Esophagus squamous epithelium (tissue), 5 donors: ENCODE measurements at places on chromosomes 16 and 17.

DNA sequence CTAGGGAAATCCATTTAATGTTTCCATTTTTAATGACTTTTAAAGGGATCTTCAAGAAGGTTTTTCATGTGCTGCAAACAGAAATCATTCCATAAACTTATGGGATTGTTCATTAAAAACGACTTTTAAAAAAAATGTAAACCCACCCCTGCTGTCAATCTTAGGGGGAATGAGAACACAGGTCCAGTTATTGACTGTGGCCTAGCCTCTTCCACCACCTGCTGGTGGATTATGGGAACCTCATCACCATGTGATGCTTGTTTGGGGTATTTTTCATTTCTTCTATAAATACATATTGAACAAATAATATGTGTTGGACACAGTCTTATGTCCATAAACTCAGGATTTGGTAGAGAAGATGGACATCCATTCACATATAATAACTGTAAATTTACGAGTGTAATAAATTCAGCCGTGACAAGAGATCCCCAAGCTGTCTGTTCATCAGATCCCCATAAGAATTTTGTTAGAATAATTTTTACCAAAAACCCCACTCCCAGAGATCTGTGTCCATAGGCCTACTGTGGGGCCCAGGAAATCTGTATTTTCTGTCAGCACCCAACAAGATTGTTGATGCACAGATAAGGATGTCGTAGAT is 42.0 kb upstream of the TMC5 start:
- no peak for DNase-seq

GRCh38 chr17:1648173-1648962 is 1.3 kb downstream of the RILP start:
- DNase-seq = no peak

DNA sequence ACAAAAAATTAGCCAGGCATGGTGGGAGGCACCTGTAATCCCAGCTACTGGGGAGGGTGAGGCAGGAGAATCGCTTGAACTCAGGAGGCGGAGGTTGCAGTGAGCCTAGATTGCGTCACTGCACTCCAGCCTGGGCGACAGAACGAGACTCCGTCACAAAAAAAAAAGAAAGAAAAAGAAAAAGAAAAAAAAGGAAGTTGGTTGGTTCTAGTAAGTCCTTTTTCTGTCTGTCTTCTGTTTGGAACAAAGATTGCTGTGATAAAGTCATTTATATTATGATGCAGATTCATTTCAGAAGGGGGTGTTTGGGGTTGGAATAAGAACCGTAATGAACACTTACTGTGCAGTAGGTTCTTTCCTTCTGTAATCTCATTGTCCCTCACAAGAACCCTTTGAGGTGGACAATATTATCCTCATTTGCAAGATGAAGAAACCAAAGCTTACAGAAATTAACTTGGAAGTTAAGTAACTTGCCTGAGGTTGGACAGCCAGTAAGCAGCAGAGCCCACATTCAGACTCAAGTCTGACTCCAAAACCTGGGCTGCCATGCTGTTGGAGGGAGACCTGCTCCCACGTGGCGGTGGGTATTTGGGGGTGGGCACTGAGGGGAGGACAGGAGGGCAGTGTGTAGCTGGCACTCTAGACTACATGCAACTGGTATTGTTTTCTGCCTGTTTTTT is 10.3 kb downstream of the MINK1 start:
- DNase-seq = no peak

DNA sequence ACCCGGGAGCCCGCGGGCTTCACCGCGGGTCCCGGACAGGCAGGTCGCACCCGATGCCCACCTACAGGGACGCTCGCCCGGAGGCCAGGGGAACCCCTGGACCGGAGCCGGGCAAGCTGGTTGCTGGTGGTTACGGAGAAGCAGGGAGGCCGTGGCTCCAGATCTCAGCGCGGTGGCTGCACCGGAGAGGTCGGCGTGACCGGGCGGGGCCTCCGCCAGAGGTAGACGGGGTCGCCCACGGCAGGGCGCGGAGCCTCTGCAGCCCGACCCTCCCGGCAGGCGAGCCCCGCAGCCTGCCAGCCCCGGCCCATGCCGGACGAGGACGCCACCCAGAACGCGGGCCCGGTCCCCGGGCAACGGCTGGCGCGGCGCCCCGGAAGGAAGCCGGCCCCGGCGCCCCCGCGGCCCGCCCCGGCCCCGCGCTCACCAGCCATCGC is 341 bp downstream of the PCYT2 start:
- DNase-seq = no peak

- DNase-seq = no peak
These were observed 29.7 kb downstream of the FAM222B start for GRCh38 chr17:28812748-28813377.

- DNase-seq = no peak
These were observed 24.5 kb upstream of the HERPUD1 start for GRCh38 chr16:56907401-56907800.

GRCh38 chr16:85574672-85575475 is 38.2 kb upstream of the GSE1 start:
- no peak for DNase-seq

DNA sequence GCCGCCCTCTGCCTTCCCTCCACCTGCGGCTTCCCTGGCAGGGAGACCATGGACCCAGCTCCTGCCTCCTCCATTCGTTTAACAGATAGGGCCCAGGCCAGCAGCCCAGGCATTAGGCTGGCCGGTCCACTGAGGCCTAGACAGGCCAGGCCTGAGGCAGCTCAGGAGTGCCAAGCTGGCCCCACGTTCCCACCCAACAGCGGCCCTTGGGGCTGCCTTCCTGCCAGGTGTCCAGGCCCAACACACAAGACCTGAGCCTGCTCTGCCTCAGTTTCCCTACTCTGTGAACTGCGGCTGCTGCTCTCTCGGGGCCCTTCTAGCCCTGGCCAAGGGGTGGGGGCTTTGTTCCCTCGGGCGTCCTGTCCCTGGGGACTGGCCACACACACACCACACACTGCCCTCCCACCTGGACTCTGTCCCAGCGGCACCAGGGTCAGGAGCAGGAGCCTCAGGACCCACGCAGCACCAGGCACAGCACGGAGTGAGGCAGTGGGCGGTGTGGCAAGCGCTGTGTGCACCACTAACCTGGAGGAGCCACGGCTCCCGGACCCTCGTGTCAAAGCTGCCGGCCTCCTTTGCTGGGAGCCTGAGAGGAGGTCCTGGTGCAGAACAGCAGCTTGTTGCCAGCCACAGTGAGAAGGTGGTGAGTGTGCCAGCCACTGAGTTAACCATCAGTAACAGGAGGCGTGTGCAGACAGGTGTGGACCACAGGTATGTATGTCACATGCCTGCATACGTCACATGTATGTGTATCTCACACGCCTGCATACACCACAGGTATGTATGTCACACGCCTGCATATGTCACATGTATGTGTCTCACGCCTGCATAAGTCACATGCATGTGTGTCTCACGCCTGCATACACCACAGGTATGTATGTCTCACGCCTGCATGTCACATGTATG is 14.6 kb upstream of the CDH15 start:
- DNase-seq = no peak
